ENCODE measurements at places on chromosomes 2 and 18. TPM values are rescaled to one million over a fixed set of nuclear protein-coding genes. Genes with fewer than 3 reads are reported as not detected.
A peak's percentile ranks its signal among the peaks of the same experiment; 100 is the strongest.

The BMP10 gene
- polyA plus RNA-seq: not detected

The CYP1B1 gene
- polyA plus RNA-seq: 0.01 TPM

The DPYSL5 gene
- not detected for polyA plus RNA-seq

The RAB27B gene
- not detected for polyA plus RNA-seq

GRCh38 chr18:25350489-25351251 is 1.3 kb downstream of the ZNF521 start:
- DNase-seq: peak; percentile 55

DNA sequence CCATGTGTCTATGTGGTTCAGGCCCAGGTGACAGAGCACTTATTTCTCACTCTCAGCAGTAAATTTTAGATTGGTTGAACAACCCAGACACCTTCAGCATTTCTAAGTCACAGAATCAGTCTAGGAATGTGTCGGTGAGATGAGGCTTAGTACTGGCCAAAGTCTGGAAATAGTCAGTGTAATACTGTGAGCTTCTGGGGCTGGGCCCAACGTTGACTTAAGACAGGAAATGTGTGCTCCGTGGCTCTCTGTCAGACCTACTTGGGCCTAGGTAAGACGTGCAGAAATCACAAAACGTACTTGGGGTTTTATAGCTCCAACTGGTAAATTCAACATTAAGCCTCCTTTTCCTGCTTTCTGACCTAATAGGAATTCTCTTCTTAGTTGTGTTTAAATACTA is 160.3 kb upstream of the COL3A1 start:
- DNase-seq: no peak

- DNase-seq: no peak
Measured at GRCh38 chr2:174835797-174836255, 71.6 kb upstream of the CHRNA1 start.

DNA sequence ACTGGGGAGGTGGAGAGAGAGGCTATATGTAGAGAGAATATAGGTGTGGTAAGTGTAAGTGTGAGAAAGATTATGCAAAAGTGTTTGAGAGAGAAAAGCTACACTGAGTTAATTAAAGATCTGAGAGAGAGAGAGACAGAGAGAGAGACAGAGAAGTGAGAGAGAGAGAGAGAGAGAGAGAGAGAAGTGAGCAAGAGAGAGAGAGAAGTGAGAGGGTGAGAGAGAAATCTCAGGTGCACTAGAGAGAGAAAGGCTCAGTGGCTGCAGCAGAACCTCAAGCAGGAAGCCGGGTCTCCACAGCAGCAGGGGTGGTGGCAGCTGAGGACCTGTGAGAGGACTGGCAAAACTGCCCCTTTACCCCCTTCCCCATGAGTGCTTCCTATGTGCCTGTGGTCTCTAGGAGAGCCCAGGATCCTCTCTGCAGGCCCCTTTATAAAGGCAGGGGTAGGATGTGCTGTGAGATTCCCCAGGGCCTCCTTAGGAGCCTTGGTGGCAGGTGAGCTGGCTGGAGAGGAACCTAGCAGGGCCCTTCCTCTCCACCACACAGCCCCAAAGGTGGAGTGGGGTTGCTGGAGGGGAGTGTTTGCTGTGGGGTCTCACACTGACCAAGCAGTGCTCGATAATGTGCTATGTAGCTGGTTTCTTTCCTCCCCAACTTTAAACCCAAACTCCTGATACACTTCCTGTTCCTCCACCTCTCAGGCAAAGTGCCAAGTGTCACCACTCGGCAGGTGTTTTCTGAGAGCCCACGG is 52.6 kb downstream of the SLC4A5 start:
- DNase-seq: no peak

DNA sequence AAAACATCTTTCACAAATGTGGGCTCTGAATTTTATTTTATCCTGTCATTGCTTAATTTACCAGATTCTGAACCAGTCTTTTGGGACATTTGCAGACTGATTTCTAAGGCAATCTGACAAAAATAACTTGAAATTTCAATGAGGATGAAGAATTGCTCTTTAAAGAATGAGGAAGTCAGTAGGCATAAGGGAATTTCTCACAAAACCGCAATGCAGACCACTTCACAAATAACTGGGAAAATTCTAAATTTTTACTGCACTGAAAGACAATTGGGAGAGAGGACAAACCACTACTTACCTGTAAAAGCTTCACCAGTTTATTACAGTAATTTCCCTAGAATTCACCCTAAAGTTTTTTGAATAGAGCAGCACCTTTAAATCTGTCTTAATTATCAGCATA is 736.3 kb downstream of the NRXN1 start:
- no peak for DNase-seq

DNA sequence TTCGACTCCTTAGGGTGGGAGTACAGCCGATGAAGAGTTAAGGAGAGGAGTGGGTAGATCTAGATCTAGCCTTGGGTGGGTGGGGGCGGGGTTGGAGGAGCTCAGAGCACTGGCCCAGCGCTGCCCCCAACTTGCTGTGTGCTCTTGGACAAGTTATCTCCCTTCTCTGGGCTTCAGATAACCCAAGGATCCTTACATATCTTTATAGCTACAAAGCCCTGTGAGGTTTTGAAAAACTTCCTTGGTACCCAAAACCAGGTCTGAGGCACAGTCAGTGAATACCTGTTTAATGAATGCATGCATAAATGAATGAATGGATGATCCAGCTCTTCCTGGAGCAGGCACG is 1.3 kb upstream of the ODC1 start:
- DNase-seq: no peak

GRCh38 chr2:216299588-216299987 is 72.7 kb downstream of the MARCHF4 start:
- DNase-seq: no peak

- DNase-seq: no peak
Measured at GRCh38 chr2:118687192-118687591, 160.3 kb downstream of the EN1 start.

- DNase-seq: no peak
Measured at GRCh38 chr2:137925599-137925998, 38.7 kb upstream of the HNMT start.

All from endothelial cell of umbilical vein (primary cell).